ENCODE measurements at places on chromosomes 5 and 9.

- DNase-seq: peak; percentile 7
These were observed 12.6 kb upstream of the FYB1 start for GRCh38 chr5:39231705-39232525.

DNA sequence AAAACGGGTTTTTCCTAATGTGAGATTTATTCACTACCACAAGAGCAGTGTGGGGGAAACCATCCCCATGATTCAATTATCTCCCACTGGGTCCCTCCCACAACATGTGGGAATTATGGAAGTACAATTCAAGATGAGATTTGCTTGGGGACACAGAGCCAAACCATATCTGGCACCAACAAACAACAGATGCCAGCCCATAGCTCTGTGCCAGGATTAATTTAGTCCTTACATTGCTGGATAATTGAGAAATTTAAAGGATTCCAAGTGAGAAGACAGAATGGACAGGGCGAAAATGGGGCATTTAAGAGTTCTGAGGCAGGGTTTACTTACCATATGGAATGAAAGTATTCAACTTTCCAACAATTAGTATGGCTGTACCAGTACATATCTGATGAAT lies 30.8 kb upstream of the DNAH5 start:
- DNase-seq: no peak

GRCh38 chr5:173919443-173919842 lies 31.3 kb downstream of the CPEB4 start:
- peak; percentile 25 for DNase-seq

DNA sequence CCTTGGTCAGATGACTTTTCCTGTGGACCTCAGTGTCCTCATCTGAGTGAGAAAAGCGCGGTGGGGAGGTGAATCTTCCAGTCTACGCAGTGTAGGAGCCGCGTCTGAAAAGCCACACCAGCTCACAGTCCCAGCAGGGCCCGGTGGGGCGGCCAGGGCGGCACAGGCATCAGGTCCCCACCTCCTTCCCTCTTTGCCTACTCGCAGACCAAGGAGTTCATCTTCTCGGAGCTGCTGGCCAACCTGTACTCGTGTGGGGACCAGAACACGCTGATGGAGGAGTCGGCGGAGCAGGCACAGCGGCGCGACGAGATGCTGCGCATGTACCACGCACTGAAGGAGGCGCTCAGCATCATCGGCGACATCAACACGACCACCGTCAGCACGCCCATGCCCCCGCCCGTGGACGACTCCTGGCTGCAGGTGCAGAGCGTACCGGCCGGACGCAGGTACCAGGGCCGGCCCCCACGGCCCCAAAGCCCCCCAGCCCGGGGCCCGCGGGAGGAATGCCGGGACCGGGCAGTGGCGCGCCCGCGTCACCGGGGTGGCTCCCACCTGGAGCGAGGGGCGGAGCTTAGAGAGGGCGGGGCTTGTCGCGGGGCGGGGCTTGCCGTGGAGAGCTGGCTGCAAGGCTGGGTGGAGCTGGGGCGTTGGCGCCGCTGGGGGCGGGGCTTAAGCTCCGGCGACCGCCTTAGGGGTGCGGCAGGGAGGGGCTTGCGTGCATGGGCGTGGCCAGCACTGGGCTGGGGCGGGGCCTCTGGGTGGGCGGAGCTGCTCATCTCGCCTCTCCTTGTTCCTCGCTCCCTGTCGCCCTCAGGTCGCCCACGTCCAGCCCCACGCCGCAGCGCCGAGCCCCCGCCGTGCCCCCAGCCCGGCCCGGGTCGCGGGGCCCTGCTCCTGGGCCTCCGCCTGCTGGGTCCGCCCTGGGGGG lies 25.6 kb downstream of the GOLGA2 start:
- DNase-seq: peak; percentile 92

DNA sequence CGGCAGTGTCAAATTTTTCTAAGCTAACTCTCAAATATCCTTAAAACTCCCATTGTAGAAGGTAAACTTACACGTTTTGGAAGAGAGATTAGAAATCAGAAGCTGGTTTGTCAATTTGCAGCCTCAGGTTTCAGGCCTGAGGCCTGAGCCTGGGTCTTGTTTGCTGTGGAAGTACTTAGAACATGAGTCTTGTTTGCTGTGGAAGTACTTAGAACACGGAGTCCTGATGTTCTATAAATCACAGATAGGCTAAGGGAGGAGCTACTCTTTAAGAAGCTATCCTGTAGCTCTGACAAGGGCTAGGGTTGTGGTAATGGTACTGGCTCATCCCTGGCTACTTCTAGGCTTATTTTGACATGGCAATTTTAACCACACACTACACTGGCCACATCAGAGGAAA lies 97.8 kb downstream of the FBXW11 start:
- DNase-seq: no peak

DNA sequence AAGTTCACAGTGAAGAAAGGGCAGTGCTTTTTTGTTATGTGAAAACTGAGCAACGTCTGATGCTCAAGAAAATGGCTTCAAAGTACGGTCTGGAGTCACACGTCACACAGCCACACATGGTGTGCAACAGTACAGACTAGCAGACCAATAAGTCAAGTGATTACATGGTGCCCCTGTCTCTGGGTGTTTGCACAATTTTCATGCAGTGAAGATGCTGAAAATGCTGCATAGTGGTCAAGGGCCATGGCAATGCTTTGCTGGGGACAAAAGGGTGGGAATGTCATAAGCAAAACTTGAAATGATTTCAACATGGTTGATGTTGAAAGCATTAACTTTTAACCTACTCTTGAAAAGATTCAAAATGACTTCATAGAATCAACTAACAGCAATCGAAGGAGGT lies 231.2 kb downstream of the EBF1 start:
- DNase-seq: no peak

Measured in large intestine (tissue), 12 donors.